ENCODE measurements at places on chromosomes 5 and 9. TPM values are rescaled to one million over a fixed set of nuclear protein-coding genes. Genes with fewer than 3 reads are reported as not detected.

SLC6A7 gene
- total RNA-seq: not detected

DNA sequence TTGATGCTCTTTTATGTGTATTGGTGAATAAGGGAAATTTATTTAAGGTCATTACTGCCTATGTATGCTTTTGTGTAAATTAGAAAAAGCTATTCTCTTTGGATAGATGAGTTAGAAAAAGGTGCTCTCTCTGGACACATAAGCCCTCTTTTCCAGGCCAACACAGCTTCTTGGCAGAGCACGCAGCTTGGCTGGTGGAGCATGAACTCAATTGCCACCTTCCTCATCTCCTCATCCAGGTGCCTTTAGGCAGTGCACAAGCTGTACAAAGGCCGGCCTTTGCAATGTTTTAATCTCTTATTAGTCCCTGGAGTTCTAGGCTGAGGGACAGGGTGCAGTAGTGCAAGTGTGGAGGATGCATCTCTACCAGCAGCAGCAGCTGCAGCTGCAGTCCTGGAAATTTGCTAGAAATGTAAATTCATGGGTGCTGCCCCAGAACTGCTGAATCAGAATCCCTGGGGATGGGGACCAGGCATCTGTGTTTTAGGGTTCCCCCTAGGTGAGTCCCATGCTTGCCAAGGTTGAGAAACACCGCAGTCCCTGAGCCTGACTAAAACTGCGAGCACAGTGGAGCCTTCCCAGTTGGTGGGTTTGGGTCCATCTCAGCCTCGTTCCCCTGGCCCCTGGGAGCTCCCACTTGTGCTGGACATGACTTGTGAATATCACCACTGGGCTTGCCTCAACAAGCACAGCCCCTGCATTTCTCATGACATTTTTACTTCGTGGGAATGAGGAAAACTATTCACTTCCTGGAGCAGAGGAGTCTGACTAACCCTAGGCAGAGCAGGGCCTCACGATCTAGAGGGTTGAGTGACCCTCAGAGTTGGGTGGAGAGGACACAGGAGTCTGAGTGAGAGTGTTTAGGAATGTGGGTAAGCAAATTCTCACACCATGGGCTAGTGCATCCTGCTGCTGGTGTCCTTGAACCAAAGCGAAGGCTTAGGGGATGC is 272.3 kb downstream of the ZSWIM6 start:
- DNase-seq: no peak

KCNN2 gene
- not detected for total RNA-seq

GRCh38 chr9:95017661-95018060 is 291.2 kb downstream of the AOPEP start:
- DNase-seq: peak; percentile 54

DNA sequence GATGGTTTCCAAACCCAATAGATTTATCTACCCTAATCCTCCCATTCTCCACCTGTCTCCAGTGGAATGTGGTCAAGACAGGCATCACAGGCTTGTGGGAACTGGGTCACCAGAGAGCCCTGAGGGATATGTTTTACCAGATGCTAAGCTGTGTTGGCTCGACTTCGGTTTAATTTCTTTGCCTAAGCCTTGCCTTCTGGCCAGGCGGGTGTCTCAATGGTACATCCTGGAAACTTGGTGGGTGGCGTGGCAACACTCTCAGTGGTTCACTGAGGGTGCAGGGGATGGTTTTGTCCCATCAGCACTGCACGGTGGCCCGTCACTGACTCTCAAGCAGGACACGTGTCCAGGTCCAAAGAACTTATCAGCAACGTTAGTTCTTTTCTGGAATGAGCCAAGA is 192.2 kb downstream of the TENT4A start:
- DNase-seq: no peak

DNA sequence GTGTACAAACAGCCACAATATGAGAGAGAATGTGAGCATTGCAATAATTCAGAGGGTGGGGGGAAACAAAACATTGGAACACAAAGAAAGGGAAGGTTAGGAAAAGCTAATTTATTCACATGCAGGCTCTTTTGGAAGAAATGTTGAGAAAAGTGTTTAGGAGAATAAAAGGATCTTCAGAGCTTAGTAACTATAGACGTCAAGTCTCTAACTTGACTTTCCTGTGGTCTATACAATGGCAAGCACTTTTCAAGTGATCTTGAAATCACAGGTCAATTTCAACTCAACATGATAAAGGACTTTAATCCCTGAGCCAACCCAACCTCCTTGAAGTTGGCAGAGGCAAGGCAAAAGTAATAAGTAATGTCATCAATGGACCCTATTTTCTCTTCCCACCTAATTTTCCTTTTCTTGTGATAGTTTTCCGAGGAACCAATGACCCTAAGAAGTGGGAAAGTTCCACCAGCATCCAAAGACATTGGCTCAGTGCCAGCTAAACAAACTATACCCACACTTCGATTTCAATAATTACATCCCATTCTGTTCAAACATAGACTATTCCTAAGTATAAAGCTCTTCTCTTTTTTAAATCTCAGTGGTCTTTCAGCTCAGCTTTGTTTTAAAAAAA is 23.7 kb downstream of the RFK start:
- no peak for DNase-seq

FAM219A gene
- total RNA-seq: 7.0 TPM

MEGF10 gene
- total RNA-seq: not detected

DNA sequence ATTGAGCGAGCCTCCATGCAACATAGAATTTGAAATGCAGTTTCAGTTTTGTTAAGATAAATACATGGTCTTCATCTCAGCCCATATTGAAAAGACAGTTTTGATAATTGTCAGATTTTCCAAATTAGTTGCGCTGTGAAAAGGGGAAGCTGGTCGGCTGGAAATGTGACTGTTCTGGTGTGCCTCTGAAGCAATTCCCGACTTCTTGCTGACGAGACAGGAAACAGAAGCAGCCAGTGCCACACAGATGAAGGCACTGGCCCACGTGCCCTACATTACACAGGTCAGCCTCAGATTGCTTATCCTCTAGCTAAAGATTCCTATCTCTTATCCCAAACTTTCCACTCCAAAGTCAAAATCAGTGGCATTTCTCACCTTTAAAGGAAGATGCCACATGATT is 214.1 kb upstream of the TLE4 start:
- DNase-seq: no peak

- DNase-seq: no peak
These were observed 210.6 kb downstream of the MARCHF11 start for GRCh38 chr5:15968993-15969392.

GRCh38 chr9:125238127-125238914 is 2.8 kb downstream of the HSPA5 start:
- DNase-seq: peak; percentile 13

DNA sequence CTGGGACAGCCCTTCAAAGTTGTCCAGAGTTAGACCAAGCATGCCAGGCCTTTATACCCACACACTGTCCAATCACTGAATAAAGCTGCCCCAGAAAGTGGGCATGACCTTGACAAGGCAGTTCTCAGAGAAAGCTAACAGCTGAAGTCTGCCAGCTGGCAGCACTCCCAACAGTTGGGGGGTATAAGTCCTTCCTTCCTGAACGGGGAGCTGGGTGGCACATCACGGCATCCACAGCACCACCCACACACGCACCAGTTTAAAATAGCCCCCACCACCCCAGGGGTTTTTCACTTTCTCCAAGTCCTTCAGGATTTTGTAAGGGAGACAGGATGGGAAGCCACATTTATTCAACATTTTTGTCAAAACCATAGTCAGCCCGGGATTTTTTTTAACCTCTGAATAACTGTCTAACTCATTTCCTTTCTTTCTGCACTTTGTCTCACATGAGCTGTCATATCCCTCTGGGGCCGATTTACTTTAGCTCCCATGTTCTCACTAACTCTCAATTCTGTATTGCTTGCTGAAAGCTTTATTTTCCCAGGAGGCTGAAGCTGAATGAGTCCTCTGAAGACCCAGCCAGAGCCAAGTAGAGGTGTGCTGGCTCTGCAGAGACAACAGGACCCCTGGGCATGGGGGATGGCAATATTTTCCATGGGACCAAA is 15.4 kb downstream of the FAM81B start:
- DNase-seq: peak; percentile 52

GRCh38 chr9:16458696-16459420 is 411.6 kb downstream of the BNC2 start:
- DNase-seq: peak; percentile 50

- DNase-seq: no peak
These were observed 129.3 kb downstream of the SEMA6A start for GRCh38 chr5:116445311-116445710.

DNA sequence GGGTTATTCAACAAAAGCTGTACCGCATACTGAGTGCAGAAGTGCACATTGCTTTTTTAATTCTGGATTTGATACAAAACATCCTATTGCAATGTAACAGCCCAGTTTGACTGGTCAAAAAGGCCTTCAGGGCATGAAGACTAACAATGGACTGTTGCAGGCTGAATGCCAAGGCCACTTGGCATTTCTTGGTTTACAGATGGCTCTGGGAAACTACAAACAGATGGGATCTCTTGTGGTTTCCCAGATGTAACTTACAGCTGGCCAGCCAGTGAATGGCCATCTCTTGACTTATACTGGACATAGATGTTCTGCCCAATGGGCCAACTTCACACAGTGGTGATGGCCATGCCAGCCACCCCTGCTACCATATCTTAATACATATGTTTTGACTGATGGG is 36.8 kb downstream of the UGT3A2 start:
- no peak for DNase-seq

TNC gene
- 8.3 TPM for total RNA-seq

CDC37L1 gene
- total RNA-seq: 35.2 TPM

ZFYVE16 gene
- total RNA-seq: 66.0 TPM

DNA sequence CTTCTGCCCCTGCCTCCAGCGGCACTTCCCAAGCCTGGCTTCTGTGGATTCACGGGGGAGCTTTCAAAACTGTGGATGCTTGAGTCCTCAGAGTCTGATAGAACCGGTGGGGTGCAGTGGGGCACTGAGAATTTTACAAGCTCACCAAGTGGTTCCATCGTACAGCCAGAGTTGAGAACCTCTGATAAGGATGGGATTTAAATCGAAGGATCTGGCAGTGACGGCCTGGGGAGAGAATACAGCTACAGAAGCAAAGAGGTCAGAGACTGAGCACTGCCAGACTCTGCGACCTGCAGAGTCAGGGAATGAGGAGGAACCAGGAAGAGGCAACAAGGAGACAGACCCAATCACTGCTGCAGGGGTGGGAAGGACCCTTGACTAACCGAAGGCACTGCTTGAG is 124.6 kb upstream of the BOD1 start:
- no peak for DNase-seq

DNA sequence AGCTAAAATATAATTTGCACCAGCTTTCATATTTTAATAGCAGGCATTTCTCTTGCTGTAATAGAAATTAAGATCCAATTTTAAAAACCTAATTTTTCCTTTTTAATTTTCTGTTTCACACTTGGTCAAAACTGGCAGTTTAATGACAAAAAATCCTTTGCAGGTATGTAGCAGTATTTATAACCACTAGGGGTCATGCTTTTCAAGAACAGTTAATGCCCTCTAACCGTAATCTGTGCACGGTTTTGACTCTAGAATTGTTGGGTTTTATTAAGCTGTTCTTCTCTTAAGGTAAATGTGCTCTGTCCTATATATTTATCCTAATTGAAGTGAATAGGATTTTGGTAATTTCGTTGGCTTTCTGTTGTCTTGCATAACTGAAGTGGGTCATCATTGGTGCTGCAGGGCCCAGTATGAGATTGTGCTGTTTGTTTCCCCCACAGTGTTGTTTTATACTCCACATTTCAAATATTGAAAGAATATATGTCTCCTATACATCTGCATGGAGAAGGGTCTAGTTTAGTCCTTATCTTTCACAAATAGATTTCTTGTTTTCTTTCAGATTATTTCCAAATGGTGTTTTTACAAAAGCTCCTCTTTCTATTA is 107.4 kb downstream of the SCAMP1 start:
- DNase-seq: peak; percentile 79

SOHLH1 gene
- not detected for total RNA-seq

TMEM38B gene
- total RNA-seq: 17.7 TPM

GRCh38 chr5:131423056-131423455 is 159.2 kb downstream of the CDC42SE2 start:
- DNase-seq: peak; percentile 41

GRCh38 chr5:81147011-81147885 is 85.9 kb upstream of the CKMT2 start:
- DNase-seq: no peak

DNA sequence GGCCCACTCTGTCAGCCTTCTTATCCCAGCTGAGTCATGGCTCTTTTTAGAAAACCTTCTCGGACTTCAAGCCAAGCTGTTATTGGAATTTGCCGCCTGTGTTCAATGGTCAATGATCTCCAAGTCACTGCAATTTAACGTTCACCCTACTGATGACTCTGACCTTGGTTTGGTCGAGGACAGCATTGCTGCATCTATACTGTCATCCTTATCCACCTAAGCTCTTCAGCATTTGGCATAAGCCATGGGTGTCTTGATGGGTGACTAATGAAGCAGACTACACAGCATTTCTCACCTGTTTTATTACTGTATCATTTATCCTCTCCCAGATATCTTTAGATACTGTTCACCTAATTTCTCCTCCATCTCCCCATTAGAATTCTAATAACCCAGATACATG is 5.6 kb upstream of the HSPB3 start:
- DNase-seq: no peak

- no peak for DNase-seq
These were observed 262.9 kb downstream of the EPB41L4A start for GRCh38 chr5:112156211-112156610.

DNA sequence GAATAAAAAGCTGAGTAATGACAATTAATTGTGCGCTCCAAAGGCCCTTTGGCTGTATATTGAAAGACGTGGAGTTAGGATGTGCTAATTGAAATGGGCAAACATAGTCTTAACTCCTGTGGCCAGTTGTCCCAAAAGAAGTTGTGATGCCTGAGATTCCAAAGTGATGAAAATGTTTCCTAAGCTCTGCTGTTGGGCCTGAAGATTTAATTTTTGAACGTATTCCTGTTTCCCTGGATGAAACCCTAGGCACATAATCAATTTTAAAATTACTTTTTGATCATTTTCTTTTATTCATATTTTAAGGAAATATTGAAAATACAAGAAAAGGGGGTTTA is 87.9 kb downstream of the PRDM6 start:
- DNase-seq: no peak

- DNase-seq: peak; percentile 39
These were observed 185.9 kb downstream of the DAB2IP start for GRCh38 chr9:121837113-121837961.

DNA sequence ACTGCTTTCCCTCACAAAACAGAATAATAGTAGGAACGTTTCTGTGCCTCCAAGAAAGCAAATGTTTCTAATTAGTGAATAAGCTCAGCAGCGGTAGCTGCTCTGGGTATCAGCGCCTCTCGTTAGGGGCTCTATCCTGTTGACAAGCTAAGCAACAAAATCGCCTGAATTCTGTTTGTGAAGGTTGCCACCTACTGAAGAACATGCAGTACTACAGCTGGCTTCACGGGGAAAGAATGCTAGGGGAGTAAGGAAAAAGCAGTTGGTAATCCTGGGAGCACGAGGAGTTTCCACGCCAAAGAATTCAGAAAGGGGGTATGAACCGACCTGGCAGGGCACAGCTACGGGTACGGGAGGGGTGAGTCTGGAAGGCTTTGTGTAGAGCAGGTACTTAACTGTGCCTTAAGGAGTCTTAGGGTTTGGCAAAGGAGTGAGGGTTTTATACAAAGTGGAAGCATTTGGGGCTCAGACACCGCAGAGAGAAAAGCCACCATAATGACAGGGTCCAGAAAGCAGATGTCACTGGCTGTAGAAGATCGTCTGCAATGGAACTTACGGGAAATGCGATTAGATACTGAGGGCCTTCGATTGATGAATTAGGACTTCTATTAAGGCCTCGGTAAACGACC is 171.7 kb downstream of the TTC39B start:
- peak; percentile 78 for DNase-seq
